ENCODE measurements at places on chromosomes 2 and 18.

GRCh38 chr2:96431319-96431718 lies 73.8 kb downstream of the NEURL3 start:
- no peak for DNase-seq

GRCh38 chr2:136124805-136125204 lies 6.9 kb upstream of the CXCR4 start:
- DNase-seq, result no peak

- no peak for DNase-seq
Measured at GRCh38 chr2:182447863-182448262, 21.0 kb upstream of the PDE1A start.

- no peak for DNase-seq
Measured at GRCh38 chr18:30775629-30776028, 266.9 kb downstream of the DSC3 start.

- DNase-seq, result no peak
Measured at GRCh38 chr2:46363535-46364170, 66.4 kb downstream of the EPAS1 start.

- no peak for DNase-seq
Measured at GRCh38 chr2:157325786-157326185, at the start of gene ERMN. Gene ERMN (minus strand): TSS chr2:157325824. CDS start chr2:157325642, 182 bp downstream.

GRCh38 chr2:223805008-223805407 lies 32.4 kb downstream of the AP1S3 start:
- no peak for DNase-seq

GRCh38 chr2:217929757-217930707 lies 72.8 kb downstream of the TNS1 start:
- DNase-seq, result no peak

GRCh38 chr18:22971038-22971437 lies 37.9 kb downstream of the RBBP8 start:
- DNase-seq, result no peak

DNA sequence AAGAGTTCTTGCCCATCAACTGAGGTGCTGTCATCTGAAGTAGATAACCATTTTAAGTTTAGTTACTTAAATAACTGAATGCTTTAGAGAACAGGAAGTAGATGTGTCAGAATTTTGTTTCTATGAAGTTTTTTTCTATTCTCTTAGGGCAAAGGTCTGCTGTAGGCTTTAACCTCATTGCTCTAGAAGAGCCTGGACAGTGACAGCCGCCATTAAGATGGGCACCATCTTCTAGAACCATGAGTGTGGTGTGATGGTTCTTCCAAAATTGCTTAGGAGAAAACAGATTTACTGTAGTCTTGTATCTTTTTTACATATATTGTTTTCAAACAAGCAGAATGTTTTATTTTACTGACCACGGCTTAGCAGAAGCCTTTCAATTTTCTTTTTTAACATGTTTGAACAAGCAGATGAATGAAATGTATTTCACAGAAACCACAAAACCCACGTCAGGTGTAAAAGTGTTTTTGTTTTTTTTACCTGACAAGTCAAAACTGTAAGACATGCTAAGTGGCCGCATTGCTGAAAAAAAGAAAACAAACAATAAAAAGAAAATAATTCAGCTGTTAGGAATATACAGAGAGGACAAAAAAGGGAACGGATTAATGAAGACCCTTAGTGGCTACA lies 77.9 kb downstream of the PRELID3A start:
- no peak for DNase-seq

- peak; percentile 49 for DNase-seq
Measured at GRCh38 chr2:120528051-120528692, 182.2 kb downstream of the INHBB start.

DNA sequence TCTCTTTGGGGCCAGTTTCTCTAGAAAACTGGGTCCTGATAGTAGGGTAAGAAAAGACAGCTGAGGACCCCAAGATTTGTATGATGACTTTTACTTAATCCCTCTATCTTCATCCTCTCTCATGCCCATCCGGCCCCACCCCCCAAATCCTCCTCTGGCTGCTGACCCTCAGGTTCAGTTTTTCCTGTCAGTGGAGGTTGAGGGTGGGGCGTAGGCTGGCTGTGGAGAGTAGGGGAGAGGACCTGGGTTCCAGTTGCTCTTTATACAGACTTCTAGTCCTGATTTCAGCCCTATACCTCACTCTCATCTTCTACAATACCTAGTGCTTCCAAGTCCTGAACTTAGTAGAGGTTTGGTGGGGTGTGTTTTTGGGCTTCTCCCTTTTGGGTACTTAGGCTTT lies 28.4 kb downstream of the PLEKHA3 start:
- no peak for DNase-seq

- DNase-seq, result no peak
Measured at GRCh38 chr2:45748239-45748638, 96.8 kb downstream of the PRKCE start.

DNA sequence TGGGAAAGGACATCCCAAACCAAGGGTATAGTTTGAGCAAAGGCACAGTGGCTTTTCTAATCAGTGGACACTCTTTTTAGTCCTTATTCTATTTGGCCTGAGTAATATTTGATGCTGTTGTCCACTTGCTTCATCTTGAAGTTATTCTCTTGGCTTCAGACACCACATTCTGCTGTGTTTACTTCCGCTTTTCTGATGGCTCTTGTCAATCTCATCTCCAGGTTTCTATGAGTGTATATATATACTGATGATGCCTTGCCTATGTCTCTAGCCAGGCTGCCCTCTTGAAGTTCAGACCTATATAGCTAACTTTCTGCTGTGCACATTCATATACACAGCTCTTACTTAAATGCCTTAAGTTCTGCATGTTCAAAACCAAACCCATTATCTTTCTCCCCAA lies 83.1 kb downstream of the EFEMP1 start:
- DNase-seq, result no peak

DNA sequence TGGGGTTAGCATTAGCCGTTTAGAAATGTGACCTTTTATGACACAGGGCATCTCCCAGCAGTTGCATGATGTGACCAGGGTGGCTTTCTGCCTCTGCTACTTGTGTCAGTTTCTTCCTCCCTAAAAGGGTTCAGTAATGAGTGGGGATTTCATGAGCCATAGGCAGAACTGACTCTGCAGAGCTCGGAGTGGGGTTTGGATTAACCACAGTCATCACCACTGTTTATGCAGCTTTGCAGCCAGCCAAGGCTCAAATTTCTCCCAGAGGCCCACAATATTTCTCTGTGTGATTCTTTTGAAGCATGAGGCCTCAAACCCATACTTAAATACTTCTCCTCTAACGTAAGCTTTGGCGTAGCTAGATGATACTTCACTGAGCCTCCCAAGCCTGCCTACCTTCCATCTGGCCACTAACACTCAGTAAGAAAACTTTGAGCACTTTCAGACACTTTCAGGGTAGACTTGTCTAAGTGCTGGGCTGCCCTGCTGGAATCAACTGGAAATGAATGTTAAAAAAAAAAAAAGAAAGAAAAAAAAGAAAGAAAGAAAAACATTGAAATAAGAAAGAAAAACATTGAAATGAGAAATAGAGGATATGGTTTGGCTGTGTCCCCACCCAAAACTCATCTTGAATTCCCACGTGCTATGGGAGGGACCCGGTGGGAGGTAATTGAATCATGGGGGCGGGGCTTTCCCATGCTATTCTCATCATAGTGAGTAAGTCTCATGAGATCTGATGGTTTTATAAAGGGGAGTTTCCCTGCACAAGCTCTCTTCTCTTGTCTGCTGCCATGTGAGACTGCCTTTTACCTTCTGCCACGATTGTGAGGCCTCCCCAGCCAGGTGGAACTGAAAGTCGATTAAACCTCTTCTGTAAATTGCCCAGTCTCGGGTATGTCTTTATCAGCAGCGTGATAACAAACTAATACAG lies 11.5 kb upstream of the LAPTM4A start:
- DNase-seq, result peak; percentile 84

DNA sequence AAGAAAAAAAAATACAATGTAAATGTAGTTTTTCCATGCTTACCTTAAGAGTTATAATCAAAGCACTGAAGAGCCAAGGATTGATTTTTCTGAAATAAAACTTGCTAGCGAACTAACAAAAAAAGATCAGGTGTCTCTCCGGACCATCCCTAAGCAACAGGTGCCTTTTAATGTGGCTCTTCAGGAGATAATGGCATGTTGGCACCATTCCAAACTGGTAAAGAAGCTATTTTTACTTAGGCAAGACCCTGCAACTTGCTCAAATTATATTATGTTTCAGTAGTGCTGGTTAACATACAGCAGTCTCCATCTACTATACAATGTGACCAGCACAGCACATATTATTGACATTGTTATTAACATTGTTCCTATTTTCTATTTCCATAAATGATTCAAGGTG lies 2.3 kb upstream of the GCC2 start:
- no peak for DNase-seq

- no peak for DNase-seq
Measured at GRCh38 chr2:64942693-64943092, 46.5 kb upstream of the SLC1A4 start.

DNA sequence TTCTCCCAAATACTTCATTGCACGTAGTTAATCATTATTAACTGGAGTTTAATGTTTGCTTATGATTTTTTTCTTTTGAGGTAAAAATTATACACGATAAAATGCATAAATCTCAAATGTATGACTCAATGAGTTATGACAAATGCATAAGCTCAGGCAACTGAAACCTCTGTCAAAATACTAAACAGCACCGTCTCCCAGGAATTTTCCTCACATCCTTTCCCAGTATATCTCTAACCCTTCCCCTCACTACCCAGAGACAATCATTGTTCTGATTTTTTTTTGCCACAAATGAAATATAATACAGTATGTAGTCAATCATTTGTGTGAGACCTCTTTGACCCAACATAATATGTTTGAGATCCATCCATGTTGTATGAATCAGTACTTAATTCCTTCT lies 606.5 kb downstream of the CPS1 start:
- no peak for DNase-seq

GRCh38 chr18:56296381-56296780 lies 342.0 kb downstream of the TXNL1 start:
- no peak for DNase-seq

DNA sequence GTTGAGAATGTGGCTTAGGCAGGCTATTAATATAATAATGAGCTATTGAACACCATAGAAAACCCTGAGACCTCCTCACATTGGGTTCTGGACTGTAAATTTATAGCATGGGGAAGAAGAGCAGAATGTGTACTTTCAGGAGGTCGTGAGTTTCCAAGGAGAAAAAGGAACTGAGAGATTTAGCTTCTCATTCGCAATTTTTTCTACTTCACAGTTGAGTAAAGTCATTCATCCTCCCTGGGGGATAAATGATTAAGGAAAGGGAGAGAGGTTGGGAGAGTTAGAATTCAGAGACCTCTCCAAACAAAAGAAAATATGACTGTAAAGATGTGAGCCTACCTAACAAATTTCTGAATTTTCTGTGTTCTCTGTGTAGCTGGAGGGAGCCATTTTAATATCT lies 205.8 kb upstream of the CYRIA start:
- DNase-seq, result no peak

DNA sequence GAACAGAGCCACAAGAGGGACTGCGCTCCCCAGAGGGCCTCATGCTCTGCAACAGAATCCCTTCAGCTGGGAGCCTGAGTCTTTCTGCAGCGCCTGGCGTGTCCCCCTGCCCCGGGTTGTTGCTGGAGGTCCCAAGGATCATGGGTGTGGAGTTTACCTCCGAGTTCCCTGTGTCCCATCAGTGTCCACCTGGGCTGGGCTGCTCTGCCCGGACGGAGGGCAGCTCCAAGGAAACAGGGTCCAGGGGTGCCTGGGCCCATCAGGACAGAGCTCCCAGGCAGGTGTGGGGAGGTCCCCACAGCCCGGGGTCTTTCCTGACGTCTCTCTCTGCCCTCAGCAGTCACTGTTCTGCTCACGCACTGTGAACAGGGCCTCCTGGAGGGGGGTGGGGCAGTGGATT lies 63.5 kb downstream of the EMILIN2 start:
- no peak for DNase-seq

DNA sequence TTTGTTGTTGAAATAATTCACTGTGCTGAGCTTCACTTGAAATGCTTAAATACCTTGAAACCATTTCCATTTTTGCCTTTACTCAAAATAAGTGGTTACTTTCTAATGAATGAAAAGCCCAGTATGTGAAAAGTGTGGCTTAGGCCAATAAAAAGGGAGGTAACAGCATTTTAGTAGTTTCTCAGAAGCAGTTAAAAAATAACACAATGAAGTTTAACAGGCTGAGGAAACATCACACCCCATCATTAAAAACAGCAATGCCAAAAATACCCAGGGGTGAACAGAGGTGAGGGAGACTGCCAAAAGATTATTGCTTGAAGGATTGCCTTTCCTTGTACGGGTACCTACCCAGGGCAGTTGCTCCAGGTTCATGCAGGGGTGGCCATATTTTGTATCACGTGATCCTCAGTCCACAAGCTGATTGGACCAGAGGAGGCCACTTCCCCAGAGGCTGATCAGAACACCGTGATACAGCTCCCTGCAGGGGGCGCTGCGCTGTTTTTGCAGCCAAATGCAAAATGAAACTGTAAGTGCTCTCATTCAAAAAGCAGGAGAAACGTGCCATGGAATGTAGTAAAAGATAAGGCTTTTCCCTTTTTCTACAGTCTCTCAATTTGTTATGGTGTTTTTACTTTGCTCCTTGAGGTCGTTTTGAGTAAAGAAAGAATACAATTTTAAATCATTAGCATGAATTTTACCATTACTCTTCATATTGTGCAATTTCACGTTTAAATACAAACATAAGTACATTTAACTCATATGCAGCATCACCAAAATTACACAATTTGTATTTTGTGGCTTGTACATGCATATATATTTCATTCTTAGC lies 70.2 kb upstream of the SH3BP4 start:
- peak; percentile 94 for DNase-seq

DNA sequence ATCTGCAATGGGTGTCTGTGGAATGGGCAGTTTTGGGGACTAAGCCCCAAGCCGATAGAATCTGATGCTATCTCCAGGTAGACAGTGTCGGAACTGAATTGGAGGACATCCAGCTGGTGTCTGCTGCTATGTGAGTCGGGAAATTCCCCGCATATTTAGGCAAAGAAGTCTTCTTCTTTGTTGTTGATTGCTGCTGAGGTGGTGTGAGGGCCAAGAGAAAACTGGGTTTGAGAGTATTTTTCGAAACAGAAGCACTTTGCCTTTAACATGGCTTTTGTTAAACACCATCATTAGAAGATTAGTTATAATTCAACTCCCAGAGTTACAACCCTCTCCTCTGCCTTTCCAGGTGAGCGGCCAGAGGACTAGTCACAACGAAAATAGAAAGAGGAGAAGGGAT lies 49.4 kb upstream of the ACTR3 start:
- DNase-seq, result no peak

GRCh38 chr2:11090187-11090586 lies 65.1 kb upstream of the SLC66A3 start:
- DNase-seq, result no peak

GRCh38 chr18:79402977-79403722 lies 7.4 kb downstream of the NFATC1 start:
- peak; percentile 94 for DNase-seq

DNA sequence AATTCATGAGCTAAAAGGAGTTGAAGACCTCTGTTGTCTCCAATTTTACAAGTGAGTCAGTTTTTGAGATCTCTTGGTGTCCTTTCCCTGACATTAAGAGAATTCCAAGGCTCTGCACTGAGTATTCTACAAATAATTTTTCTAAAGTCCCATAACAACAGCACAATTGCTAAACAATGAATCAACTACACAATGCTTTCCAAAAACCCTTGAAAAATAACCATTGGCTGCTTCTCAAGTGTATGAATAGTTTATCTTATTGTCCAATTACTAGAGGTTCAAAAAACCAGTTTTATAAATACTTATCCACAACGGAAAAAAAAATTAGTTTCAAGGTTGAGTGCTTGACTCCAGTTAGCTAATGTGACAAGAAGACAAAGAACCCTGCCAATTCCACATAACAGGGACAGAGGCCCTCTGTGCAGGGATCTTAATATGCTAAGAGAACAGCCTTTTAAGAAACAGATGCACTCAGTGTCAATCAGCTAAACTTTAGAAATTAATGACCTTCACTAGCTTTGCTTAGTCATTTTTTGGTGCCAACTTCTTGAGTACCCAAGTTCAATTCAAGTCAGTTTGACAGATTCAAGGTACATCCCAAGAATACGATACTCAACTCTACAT lies 266.6 kb upstream of the CYP26B1 start:
- no peak for DNase-seq

Measured in aorta (tissue), 5 donors.